ENCODE measurements at places on chromosomes 6 and 20.

DNA sequence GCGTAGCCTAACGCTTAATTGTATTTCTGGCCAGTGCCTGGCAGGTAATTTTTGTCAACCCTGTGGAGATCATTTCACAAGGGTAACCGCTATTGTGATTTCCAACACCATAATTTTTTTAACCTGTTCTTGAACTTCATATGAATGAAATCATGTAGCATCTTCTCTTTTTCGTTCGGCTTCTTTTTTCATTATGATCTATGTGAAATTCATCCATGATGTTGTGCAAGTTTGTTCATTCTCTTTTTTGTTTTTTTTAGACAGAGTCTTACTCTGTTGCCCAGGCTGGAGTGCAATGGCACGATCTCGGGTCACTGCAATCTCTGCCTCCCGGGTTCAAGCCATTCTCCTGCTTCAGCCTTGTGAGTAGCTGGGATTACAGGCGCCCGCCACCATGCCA lies 42.5 kb upstream of the TGM3 start:
- no peak for DNase-seq

- DNase-seq, result no peak
Measured at GRCh38 chr6:28903686-28904085, 20.1 kb downstream of the TRIM27 start.

- no peak for DNase-seq
Measured at GRCh38 chr6:164897523-164898235, 411.7 kb downstream of the C6orf118 start.

GRCh38 chr20:41553142-41553879 lies 64.9 kb downstream of the CHD6 start:
- DNase-seq, result no peak

DNA sequence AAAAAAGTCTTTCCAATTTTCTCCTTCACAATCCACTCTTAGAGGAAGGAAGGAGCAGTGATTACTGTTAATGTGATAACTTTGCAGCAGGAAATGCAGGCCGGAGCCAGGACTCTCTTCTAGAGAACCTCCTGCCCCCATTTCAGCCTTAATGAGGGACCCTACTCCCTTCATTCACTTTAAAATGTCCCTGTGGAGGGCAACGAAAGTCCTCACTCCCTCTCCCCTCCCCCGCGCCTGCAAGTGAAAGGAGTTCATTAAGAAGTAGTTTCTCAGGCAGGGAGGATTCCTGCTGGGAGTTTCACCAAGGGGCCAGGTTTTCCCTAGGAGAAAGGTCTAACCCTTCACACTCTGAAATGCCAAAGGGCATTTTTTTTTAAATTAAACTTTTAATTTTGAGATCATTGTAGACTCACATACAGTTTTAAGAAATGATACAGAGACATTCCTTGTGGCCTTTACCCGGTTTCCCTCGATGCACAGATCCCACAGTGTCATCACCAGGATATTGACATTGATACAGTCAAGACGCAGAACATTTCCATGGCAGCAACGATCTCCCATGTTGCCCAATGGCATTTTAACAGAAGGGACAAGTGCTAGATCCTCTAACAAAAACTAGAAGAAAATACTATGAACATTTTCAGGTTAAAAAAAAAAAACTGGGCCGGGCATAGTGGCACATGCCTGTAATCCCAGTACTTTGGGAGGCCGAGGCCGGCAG lies 6.8 kb upstream of the COMMD7 start:
- DNase-seq, result no peak

DNA sequence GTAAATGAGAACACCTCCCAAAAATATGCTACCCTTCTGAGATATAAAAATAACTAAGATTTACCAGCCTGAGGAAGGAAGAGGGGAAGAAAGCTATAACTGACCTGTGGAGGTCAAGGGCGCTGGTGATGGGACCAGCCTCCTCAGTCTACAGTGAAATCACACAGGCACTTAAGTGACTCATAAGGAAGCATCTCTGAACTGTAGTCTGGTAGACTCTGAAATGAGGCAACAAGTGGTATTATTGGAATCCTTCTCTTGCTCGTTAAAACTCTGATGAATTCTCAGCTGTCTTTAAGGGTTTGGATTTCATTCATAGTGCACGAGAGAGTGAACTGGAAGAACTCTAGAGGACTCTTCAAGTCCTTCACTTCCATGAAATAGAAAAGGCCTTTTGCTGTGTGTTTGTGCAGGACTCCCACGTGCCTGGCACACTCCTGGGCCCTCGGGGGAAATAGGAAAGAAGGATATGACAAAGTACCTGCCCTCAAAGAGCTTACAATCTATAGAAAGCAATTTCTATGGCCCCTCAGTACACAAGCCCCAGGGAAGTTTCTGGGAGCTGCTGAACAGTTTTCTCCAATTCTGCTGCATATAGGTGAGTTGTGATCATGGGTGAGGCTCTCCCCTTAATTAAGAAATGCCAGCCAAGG lies 231.8 kb upstream of the RREB1 start:
- DNase-seq, result no peak

DNA sequence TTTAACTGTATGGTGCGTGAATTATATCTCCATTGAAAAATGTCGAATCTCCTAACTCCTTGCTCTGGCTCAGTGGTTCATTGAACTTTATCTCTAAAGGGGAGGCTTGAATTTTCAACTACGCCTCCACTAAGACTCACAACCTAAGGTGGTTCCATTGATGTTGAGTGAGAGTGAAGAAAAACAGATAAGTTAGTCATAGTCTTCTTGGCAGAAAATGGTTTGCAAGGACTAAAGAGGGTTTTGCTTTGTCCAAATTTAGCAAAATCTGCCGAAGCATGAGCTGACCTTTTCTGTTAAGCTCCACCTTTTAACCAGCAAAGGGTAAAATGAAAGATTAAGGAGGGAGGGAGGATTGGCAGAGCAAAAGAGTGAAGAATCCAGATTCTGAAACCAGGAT lies 290.2 kb upstream of the SPTLC3 start:
- no peak for DNase-seq

GRCh38 chr6:85421972-85422371 lies 27.9 kb upstream of the NT5E start:
- DNase-seq, result no peak

- no peak for DNase-seq
Measured at GRCh38 chr6:154555073-154555677, 44.7 kb upstream of the CNKSR3 start.

DNA sequence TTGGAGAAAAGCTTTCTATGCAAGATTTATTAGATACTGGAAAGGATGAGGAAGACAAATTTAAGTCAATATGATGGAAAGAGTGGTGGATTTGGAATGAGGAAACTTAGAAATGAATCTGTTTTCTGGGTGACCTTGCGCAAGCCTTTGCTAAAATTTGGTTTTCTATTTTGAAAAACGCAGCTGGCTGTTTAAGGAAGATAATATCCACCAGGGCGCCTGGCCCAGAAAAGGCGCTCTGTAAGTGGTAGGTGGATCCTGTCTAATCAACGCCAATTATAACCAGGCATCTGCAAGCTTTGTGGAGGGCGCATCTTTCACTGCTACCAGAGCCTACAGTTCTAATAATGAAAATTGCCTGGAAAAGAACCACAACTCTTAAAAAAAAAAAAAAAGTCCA lies 398 bp upstream of the SPATS1 start:
- DNase-seq, result no peak

- no peak for DNase-seq
Measured at GRCh38 chr20:38172408-38172807, 7.3 kb upstream of the TGM2 start.

DNA sequence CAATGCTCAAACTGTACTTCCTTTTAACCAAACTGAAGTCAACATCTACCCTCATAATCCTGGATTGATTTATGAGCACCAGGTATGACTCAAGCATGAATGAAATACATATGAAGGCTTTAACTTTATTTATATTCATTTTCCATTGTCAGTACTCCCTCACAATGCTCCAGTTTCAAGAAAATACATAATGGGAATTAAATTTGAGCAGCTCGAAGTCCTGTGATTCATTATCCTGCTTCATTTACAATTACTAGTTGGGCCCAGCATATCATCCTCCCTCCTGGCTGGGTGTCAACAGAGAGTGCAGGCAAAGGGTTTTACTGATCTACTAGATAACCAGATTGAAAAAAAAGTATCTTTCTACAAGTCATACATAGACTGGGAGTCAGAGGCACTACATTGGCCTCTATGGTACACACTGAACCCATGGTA lies 10.1 kb downstream of the SAMHD1 start:
- no peak for DNase-seq

Measured in stimulated activated CD4-positive, alpha-beta T cell treated with anti-CD3 and anti-CD28 coated beads, Interleukin-4, amount 100 ng/mL, for 1 hour (primary cell).